ENCODE measurements at places on chromosomes 7 and 10.

DNA sequence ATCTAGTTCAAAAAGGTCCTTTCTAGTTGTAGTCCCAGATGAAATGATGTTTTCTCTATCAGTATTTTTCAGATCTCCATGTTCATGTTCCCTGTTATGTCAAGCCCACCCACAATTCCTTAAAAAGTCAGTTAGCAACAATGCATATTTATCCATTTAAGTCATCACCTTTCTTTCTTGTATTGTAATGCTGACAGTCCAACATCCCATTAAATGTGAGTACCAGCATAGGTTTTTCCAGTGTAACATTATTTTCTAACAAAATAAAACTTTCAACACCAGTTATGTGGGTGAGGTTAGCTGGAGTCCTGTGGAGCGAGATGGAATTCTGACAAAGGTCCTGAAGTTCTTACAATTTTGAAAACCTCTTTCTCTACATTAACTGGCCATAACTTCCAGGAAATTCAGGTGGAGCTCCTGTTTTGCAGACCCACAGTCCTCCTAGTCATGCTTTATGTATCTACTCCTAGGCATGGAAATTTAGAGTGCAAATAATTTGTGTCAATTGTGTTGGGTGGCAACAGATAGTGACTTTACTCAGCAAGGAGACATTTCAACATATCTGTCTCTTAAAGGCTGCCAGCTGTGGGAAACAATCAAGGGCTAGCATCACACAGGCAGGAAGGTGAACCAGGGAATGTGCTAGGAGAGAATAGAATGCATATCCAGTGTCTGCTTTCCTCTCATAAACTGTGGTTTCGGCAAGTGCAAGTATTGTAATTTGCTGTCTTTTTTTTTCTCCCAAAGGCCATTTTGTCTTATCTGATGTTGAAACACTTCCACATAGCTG is 162.6 kb downstream of the MTERF1 start:
- no peak for DNase-seq

DNA sequence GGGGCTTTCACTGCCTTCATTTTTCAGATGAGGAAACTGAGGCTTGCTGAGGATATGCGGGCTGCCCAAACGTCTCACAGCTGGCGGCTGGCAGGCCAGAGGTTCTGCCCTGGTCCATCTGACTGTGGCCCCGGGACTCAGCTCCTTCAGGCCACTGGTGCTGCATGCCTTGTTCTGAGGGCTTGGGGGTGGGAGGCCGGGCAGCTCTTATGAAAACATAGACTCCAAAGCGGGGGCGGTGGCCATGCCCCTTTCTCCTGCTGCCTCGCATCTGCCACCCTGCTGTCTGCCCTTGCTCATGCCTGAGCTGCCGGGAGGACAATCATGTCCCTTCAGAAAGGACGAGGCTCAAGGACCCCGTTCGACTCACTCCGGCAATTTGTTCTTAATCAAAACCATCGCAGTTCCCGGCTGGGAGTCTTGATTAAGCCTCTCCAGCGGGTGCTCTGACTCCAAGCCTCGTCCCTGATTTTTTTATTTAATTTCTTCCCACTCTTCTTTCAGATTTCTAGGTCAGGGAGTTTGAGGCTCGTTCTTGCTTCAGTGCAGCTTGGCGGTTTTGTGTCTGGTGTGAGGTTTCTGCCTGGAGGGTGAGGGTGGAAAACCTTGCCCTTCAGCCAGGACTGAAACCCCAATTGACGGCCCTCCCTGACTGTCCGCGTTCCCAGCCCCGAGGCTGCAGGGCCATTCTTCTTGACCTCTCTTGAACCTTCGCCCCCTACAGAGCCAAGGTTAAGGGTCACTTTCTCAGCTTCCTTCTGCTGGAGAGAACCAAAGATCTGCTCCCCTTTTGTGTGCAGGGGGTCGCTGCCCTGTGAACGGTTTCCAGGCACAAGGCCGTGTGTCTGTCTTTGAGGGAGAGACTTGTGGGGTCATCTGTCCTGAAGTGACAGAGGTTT is 120.8 kb downstream of the DNAJB6 start:
- no peak for DNase-seq

DNA sequence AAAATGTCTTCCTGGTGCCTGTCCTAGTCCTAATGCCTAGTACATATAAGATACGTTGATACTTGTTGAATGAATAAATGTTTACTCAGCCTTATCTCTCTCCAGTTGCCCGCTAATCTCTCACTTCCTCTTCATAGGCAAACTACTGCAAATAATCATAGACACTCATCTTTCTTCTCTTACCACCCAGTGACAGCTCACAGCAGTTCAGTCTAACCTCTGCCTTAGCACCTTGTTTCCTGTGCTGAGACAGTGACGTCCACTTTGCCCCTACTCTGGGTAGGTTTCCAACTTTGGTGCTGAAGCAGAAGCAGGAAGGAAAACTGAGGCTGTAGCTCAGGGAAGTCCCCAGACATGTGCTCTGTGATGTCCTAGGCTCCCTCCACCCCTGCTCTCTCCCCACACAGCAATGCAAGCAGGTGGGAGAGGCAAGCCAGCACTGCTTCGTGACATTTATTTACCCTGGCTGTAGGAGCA is 45.5 kb upstream of the RHOBTB1 start:
- no peak for DNase-seq

DNA sequence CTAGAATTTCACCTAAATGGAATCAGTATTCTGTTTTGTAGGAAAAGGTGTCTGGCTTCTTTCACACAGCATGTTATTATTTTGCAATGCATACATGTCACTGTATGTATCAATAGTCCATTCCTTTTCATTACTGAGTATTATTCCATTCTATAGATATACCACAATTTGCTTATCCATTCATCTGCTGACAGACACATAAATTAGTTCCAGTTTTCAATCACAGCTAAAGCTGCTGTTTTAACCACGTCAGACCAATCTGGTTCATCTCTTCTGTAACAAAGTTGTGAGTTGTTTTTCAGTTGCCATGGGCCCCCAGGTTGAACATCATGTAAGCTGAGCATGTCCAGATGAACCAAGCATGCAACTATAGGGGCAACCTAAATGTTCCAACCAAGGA is 282.1 kb upstream of the MKLN1 start:
- DNase-seq, result no peak

DNA sequence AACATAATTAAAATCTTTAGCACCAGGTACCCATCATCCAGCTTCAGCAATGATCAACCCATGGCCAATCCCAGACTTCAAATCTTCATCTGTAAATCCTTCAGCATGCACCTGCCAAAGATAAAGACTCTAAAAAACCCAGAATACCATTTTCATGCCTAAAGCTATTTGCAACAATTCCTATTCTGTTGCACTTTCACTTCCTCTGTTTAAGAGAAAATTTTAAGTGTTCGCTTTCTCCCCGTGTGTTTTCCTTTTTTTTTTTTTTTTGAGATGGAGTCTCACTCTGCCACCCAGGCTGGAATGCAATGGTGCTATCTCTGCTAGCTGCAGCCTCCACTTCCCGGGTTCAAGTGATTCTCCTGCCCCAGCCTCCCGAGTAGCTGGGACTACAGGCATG is 31.8 kb upstream of the HTR5A start:
- DNase-seq, result no peak

- DNase-seq, result no peak
Observed at GRCh38 chr10:121070275-121071070, 219.3 kb downstream of the WDR11 start.

DNA sequence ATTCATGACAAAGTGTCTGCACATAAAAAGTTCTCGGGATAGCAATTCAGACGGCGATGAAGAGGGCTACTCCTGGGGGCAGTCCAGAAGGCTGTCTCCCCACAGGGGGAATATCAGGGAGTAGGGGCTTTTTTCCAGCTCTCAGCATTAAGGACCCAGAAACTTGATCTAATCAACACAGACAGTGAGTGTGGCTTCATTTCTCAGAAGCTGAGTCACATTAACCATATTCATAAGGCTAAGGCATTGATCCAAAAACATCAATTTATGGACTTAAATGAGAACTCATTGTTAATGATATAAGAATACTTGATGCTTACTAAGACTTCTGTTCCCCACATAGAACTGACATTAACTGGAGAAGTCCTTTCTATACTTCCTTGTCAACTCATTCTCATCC is 87.5 kb upstream of the AOAH start:
- DNase-seq, result no peak

GRCh38 chr7:116122972-116123595 is 87.3 kb upstream of the TES start:
- DNase-seq, result peak; percentile 1

DNA sequence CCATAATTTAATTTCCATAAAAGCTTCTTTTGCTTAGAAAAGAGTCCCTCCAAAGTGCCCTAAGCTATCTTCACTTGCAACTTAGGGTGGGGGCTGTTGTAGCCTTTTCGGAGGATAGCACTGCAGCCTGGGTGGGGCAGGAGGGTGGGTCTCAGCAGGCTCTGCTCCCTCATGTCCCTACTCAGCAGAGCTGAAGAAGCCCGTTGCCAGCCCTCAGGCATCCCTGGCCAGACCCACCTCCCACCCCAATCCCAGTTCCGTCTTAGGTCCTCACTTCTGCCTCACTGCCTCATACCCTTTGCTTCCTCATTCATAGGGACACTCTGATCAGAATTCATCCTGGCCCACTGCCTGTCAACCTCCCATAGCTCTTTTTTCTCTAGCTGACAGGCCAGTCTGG is 99.8 kb upstream of the ZMIZ1 start:
- DNase-seq, result no peak

DNA sequence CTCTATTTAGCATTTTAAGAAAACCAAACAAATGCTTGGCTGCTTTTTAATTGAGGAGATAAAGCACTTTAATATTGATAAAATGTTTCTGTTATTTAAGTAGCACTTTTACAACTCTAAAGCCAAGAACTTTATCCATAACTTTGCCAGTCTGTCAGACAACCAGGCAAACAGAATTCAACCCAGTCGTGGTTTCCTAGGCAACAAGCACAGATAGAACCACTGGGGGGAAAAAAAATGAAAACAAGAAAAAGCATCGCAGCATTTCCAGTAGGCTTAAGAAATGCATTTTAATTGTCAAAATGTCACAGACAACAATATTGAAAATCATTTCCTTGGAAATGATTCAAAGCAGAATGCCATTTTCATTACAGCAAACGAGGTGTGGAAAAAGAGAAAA is 323.4 kb downstream of the PARD3 start:
- DNase-seq, result no peak

- DNase-seq, result peak; percentile 98
Observed at GRCh38 chr7:13990984-13991790, 1.7 kb upstream of the ETV1 start.

- DNase-seq, result no peak
Observed at GRCh38 chr7:83937930-83938329, 256.7 kb downstream of the SEMA3A start.

- no peak for DNase-seq
Observed at GRCh38 chr7:22094413-22095342, 149.0 kb upstream of the CDCA7L start.

DNA sequence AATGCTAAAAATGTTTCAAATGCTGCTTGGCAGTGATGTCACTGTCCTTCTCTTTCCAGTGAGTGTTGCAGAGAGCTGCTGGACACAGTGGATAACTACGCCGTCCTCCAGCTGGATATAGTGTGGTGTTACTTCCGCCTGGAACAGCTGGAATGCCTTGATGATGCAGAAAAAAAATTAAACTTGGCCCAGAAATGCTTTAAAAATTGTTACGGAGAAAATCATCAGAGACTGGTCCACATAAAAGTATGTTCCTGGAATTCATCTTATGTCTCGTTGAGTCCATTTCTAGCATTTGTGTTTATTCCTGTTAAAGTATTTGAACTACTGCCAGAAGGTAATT is 25.2 kb downstream of the NUB1 start:
- peak; percentile 78 for DNase-seq

GRCh38 chr7:142111499-142111898 is at the start of gene MGAM2:
MGAM2 (plus strand) TSS chr7:142111718; CDS start chr7:142116874, 5,156 bp downstream.
- DNase-seq, result no peak

- no peak for DNase-seq
Observed at GRCh38 chr10:29379208-29379607, 90.3 kb downstream of the LYZL1 start.
